ENCODE measurements at places on chromosomes 3 and 15.

GRCh38 chr3:151203051-151203420, at the start of gene GPR171:
Gene GPR171 (minus strand): TSS chr3:151203216. CDS start chr3:151199386, 3,830 bp downstream.
- DNase-seq: no peak

- DNase-seq: no peak
Measured at GRCh38 chr15:70518201-70519003, 245.0 kb downstream of the UACA start.

DNA sequence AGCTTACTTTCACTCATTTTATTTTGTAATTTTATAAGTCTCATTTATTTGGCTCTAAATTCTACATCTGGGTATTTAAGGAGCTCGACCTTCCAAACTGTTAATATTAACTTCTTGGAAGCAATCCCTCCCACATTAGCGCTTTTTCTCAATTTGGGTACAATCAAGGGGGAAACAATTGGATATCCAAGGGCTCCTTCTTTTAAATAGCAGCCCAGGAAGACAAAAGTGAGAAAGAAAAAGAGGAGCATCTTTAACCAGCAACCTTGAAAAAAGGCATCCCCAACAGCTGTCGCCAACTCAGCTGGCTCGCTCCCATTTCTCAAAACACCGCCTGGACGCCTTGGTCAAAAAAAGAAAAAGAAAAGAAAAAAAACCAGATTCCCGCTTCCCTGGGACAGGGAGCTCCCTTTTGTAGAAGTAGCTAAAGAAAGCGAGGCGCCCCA, 873 bp downstream of the C3orf70 start:
- DNase-seq: no peak

DNA sequence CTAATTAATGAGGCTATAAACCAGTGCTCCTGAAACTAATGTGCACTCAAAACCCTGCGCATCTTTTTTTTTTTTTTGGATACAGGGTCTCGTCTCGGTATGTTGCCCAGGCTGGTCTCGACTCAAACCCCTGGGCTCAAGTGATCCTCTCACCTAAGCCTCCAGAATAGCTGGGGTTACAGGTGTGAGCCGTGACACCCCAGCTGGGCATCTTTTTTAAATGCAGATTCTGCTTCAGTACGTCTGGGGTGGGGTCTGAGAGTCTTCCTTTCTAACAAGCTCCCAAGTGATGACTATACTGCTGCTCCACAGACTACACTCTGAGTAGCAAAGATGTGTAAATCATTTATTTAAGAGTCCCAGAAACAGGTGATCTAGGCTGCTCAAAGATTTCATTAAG, 73.0 kb downstream of the BFSP2 start:
- DNase-seq: no peak

GRCh38 chr15:43229977-43230376, 9.2 kb upstream of the EPB42 start:
- DNase-seq: no peak

GRCh38 chr15:91927585-91927984, 74.1 kb downstream of the SLCO3A1 start:
- peak; percentile 96 for DNase-seq

DNA sequence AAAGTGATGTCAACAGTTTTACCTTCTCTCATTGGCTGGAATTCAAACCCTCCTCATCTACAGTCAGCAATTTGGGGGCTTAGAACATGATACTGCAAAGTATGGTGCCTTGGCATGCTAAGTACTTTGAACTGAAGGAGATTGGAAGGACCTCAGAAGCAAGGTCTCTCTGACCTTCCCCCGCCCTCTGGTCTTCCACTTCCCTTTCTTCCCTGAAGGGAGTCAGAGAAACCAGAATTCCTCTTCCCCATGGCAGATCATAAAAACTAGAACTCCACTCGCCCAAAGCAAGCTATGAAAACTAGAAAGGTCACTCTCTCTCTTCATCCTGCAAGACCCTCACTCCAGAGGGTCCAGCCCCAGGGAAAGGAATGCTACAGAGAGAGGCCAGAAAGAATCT, 64.2 kb downstream of the CD200R1L start:
- no peak for DNase-seq

- DNase-seq: no peak
Measured at GRCh38 chr3:142215106-142215505, 10.3 kb downstream of the GK5 start.

DNA sequence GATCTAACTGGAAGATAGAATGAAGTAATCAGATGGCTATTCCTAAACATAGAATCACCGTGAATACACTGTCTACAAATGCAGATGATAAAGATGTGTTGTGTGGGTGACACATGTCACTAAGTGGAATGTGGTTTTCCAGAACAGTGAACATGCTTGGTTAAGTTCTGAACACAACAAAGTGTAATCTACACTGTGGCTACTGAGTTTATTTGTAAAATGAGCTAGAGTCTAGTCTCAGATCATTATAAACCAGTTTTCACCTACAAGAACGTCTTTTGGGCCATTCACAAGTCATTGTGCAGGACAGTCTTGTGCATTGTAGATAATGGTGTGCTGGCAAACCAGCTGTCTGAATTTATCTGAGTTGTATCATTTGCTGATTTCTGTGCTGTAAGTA, 35.3 kb downstream of the OXNAD1 start:
- DNase-seq: no peak

DNA sequence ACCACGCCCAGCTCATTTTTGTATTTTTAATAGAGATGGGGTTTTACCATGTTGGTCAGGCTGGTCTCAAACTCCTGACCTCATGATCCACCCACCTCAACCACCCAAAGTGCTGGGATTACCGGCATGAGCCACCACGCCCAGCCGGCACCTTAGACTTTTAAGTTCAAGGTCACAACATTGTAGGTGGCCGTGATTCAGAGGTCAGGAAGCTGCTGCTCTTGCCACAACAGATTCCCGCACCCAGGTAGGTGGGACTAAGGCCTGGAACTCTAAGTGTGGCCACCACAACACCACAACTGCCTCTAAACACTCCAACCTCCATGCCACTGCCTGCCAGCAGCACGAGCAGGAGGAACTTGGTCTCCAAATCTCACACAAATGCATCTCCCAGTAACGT, 196.8 kb downstream of the STT3B start:
- no peak for DNase-seq

DNA sequence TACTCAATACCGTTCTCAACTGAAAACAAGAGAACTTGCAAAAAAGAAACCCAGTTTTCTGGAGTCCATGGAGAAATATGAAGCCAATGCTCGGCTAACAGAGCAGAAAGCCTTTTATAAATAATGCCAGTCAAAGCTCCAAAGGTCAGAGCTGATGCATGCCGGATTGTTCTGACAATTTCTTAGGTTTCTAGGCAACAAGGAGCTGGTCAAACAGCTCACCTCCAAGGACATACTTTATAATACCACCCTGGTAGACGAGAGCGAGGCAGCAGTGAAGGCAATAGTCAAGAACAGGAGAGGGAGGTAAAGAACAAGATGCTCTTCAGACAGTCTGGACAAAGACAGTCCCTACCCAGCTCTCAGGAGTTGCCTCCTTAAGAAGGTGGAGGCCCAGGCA, 111.1 kb downstream of the UBE3A start:
- no peak for DNase-seq

GRCh38 chr3:17122758-17123157, 238.0 kb downstream of the PLCL2 start:
- DNase-seq: no peak

- DNase-seq: no peak
Measured at GRCh38 chr3:32340039-32340438, 51.6 kb upstream of the CMTM7 start.

GRCh38 chr15:69591905-69592508, 139.4 kb downstream of the RPLP1 start:
- DNase-seq: peak; percentile 98

DNA sequence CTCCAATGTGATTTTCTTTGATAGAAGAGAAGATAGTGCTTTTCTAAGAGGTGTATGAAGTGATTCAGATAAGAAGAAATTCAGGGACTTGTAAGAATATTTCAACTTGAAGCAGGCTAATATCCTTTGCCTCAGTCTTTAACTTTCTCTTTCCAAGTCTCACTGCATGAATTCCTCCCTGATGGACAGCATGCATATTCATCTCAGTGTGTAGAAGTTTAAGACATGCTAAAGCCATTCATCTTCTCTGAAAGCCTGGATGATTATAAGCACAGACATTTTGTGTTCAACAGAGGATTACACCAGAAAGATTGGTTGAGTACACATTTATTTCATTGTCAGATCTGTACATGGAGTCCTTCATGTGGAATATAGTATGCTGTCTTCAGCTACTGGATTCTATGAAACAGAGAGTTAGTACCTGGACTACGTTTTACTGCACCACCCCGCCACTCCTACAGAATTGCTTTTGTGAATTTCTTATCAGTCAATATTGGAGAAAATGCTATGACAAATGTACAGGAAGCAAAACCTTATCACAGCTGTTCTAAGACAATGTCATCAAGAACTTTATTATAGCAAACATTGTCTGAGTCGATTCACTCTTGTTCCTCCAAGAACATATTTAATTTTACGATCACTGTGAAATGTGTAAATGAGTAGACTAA, 1346.1 kb downstream of the OTOL1 start:
- no peak for DNase-seq

DNA sequence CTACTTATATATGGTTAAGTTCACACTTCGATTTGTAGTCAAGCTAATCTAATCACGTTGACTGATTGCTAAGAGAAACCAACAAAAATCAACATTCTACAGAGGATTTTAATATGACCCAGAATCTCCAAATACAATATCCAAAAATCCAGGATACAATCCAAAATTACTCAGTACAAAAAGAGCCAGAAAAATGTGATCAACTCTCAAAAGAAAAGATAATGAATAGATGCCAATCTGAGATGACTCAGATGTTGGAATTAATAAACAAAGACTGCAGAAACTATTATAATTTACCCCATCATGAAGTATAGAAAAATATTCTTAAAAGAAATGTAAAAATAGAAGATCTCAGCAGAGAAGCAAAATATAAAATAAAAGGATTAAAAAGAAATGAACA, 22.3 kb downstream of the HACL1 start:
- DNase-seq: no peak

GRCh38 chr3:130529486-130530215, 12.7 kb downstream of the COL6A6 start:
- DNase-seq: no peak

DNA sequence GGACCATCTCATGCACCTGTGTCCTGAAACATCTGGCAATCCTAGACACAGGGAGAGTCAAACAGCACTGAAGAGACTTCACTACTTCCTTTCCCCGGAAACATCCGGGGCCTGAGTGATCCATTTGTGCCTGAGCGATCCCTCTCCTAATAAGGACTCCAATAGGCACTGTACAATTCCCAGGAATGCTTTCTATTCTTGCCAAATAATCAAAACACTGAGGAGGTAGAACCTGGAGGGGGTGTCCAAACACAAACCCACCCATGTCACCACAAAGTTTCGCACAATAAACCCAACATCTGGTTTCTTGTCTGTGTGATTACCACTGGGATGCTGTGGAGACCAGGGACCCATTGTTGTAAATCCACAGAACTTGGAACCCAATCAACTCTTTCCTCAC, 205.0 kb downstream of the OPA1 start:
- DNase-seq: no peak

GRCh38 chr15:52445954-52446353, 82.7 kb downstream of the MYO5A start:
- no peak for DNase-seq

DNA sequence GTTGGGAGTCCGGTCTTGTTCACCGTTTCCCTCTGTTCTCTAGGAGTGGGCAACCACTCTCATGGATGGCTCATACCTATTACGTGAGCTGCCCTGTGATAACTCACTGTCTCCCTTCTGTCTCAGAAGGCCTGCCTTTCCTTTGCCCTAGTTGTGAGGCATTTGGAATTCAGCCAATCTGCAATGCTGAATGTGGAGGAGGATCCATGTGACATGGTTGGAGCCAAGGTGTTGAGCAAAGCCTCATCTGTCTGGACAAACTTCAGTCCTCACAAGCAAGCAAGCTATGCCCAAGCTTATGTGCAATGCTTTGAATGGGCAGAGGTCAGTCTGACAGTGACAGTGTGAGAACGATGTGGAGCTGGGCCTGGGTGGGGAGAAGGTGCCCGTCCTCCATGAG, 37.8 kb upstream of the ATP10A start:
- DNase-seq: no peak

DNA sequence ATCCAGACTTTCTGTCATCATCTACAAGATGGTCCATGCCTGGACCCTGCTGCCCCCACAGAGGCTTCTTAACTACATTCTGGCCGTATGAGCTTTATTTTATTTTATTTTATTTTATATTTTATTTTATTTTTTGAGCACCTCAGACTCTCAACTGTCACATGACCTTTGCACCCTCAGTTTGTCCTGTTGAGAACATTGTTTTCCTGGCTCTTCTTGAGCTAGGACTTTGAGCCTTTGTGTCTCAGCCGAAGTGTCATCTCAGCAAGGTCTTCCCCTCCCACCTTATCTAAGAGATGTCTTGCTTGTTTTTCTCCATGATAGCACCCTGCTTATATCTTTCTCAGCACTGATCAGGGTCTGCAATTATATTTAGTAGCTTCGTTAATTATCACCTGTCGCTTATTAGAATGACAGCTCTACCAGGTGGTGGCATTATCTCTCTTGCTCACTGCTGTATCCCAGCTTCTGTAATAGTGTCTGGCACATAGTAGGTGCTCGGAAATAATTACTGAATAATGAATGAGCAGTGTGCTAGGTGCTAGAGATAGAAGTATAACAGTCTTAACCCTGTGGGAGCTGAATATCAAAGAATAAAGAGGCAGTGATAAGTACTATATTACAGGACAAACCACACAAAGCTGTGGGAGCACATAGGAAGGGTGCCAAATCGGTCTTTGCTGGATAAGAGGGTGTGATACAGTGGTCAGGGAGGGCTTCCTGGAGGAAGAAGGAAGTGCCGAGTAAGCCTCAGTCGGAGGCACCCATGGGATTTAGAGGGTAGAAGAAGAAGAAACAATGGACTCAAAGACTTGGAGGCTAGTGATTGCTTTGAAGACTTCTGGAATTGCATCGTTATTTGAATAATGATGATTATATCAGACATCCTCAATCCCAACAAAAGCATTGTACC, 136.2 kb downstream of the ITPR1 start:
- no peak for DNase-seq

GRCh38 chr3:100560426-100560825, 49.0 kb upstream of the ADGRG7 start:
- DNase-seq: no peak

- DNase-seq: no peak
Measured at GRCh38 chr15:71049706-71050422, 65.4 kb upstream of the THSD4 start.

GRCh38 chr15:81280696-81281455, 43.1 kb downstream of the STARD5 start:
- no peak for DNase-seq

GRCh38 chr15:81126892-81127291, 7.2 kb upstream of the CFAP161 start:
- no peak for DNase-seq
